Mesothelial cell of epicardium (in vitro differentiated cells): ENCODE measurements at places on chromosomes 7 and 10. TPM values are rescaled to one million over a fixed set of nuclear protein-coding genes. Genes with fewer than 3 reads are reported as not detected.

The CUZD1 gene
- not detected in 3 replicates for total RNA-seq

- DNase-seq = no peak
Measured at GRCh38 chr7:105187302-105188169, 173.5 kb downstream of the KMT2E start.

DNA sequence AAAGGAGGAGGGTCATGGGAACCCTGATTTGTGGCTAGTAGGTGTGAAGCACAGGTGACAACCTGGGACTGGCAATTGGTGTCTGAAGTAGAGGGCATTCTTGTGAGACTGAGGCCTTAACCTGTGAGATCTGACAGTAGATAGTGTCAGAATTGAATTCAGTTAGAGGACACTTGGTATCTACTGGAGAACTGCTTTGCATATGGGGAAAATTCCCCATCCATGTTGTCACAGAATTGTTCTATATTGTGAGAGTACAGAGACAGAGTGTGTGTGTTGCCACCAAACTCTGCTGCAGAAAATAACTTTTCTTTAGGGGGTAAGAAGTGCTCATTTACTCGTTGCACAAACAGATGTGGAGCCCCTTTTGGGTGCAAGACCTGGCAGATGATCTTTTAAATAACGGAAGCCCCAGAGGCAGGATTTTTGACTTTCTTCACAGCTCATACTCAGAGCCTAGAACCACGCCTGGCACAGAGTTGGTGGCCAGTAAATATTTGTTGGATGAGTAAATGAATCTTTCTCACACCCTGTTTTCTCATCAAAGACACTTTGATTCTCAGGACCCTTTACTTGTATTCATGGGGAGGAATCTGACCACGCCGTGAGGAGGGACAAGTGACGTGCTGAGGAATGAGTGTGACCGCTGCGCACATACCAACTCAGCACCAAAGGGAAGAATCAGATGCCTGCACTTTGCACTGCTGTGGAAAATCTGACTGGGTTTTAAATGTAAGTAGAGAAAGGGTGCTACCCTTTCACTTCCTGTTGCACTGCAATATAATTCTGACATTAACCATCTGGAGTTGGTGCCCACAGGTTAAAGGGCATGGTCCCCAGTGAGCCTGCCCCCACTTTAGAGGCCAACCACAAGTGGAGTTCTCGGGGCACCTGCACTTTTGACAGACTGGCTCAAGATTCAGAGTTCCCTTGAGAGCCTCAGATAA, 39.2 kb upstream of the SDHAF3 start:
- no peak for DNase-seq

The TRRAP gene
- 71.0 to 82.9 TPM (median 71.6 TPM) in 3 replicates for total RNA-seq

GRCh38 chr10:121069061-121069850, 218.1 kb downstream of the WDR11 start:
- DNase-seq = no peak

The RASSF4 gene
- 15.4 to 16.6 TPM (median 16.3 TPM) in 3 replicates for total RNA-seq

GRCh38 chr10:91012502-91012901, 91.6 kb upstream of the ANKRD1 start:
- DNase-seq = no peak

The POLR2J gene
- 37.1 to 40.3 TPM (median 37.9 TPM) in 3 replicates for total RNA-seq

DNA sequence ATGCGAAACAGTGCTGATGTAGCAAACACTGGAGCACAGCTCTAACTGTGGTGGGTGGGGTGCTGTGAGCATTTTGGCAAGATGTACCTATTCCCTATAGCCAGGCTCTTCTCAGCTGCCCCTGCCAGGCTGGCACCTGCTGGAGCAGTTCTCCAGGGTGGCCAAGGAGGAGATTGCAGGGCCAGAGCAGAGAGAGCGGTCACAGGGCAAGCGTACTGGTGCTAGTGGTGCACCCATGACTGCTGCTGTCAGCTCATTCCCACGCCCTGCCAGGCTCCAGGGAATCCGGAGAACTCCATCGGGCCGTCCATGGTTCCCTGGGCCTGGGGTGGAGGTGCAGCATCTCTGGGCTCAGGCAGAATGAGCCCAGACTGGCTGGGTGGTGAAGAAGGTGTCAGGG, 2.1 kb downstream of the COL13A1 start:
- DNase-seq = no peak

The ARMC10 gene
- total RNA-seq = 26.6 to 31.2 TPM (median 31.0 TPM) in 3 replicates

DNA sequence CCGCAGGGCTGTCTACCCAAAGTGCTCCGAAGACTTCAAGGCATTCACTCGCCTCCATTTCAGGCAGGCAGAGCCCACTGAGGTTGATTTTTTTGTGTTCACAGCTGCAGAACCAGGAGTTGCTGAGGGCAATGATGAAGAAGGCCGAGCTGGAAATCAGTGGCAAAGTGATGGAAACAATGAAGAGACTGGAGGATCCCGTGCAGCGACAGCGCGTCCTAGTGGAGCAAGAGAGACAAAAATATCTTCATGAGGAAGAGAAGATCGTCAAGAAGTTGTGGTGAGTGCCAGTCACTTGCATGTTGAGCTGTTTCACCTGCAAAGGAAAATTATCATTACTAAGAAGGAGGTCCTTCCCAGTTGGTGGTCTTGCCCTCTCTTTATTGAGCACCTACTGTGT, 210.5 kb downstream of the ARHGAP21 start:
- DNase-seq = no peak

DNA sequence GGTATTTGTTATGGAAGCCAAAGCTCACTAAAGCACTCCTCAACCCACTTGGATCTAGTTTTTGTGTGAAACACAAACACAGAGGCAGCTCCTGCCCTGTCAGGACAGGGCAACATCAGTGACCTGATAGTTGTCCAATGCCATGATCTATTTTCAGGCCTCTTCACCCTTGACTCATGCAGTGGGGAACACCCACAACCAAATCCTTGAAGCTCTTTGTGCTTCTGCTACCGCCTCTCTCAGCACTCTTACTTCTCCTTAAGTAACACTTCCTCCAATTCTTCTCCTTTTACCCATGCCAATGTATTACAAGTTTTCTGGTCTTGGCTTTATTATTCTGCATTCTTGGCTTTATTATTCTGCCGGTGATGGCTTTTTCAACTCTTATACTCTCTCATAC, 425.3 kb downstream of the INHBA start:
- no peak for DNase-seq

GRCh38 chr10:104286939-104287338, 18.0 kb downstream of the GSTO2 start:
- DNase-seq = no peak
